ENCODE measurements at places on chromosomes 12 and 14.

DNA sequence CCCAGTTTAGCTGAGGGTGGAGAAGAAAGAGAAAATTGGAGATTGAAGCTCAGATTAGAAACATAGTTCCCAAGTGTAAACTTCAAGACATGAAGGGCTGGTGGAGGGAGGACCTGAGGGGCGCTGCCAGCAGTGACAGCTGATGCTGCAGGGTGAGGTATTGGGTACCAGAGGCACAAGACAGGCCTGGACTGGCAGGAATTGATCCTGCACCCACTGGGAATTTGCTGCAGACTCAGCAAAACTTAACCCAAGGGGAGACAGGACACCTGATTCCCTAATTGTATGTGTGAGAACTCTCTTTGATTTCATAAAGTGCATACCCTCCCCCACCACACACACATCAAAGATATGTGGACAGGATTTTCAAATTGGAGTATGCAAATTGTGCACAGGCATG lies 11.6 kb downstream of the PTPRR start:
- DNase-seq: no peak

DNA sequence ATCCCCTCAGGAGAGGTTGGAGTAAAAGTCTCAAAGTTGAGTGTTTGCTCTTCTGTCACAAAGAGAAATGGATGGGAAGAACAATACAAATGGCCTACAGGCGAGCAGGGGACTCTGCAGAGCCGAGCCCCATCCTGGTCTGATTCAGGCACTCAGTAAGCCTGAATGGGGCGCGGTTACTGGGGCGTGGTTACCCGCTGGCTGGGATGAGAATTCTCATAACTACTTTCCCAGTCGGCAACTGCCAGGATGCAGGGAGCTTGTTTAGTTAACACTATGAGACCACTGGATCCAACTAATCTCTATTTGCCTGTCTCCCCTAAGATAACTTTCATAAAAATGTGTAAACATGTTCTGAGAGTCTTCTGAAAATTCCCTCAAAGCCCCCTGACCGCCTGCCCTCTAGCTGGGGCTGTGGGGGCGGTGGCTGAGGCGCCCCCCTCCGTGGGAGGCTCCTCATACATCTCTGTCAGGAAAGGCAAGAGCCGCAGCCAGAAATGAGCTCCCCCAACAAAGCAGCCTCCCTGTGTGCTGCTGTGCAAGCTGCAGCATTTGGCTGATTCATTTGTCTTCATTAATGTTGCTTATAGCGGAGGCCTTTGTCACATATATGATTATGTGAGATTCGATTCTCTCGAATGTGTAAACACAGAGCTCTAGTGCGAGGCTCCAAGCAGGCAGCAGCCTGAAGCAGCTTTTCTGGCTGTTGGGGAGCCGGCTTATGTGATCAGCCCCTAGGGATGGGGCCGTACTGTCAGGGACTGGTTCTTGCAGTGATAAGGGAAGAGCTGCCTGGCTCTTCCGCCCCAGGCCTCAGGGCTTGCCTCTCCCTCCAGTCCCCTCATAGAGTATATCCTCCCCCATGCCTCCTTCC lies 126.1 kb upstream of the ARHGAP5 start:
- peak; percentile 20 for DNase-seq

- DNase-seq: no peak
Observed at GRCh38 chr12:91406920-91407341, 224.3 kb upstream of the DCN start.

DNA sequence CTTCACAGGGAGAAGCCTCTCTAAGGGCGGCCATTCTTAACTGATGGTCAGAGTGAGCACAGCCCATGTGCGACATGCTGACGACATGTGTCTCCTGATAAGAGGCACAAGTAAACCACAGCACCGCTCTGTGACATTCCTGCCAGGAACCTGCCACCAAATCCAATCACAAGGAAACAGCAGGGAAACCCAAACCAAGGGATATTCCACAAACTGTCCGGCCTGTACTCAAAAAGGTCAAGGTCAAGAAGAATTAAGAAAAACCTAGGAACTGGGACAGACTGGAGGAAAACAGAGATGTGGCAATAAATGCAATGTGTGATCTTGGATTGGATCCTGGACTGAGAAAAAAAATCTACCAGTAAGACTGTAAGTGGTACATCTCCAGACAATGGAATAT lies 91.9 kb downstream of the SYNE3 start:
- DNase-seq: no peak

- no peak for DNase-seq
Observed at GRCh38 chr14:50846226-50846880, 15.4 kb upstream of the NIN start.

GRCh38 chr14:30129807-30130206 lies 202.2 kb upstream of the PRKD1 start:
- DNase-seq: no peak

- DNase-seq: peak; percentile 92
Observed at GRCh38 chr14:74945852-74946658, 9.3 kb downstream of the PGF start.

GRCh38 chr12:41436076-41436475 lies 248.0 kb downstream of the PDZRN4 start:
- no peak for DNase-seq

DNA sequence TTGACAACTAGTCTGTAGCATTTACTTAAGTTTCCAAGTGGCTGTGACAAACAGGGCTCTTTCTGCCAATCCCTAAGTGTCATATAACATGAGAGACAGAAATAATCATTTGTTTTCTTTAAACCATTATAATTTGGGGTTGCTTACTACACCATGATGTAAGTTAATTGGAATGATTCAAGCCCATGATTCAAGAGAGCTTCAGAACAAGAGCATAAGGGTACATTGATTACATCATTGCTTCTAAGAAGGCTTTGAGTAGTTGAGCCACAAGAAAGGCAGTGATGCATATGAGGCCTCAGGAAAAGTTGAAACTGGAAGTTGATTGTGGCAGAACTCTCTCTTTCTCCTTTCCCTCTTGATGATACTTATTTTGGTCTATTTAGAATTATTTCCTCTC lies 444.0 kb downstream of the CCER1 start:
- no peak for DNase-seq

DNA sequence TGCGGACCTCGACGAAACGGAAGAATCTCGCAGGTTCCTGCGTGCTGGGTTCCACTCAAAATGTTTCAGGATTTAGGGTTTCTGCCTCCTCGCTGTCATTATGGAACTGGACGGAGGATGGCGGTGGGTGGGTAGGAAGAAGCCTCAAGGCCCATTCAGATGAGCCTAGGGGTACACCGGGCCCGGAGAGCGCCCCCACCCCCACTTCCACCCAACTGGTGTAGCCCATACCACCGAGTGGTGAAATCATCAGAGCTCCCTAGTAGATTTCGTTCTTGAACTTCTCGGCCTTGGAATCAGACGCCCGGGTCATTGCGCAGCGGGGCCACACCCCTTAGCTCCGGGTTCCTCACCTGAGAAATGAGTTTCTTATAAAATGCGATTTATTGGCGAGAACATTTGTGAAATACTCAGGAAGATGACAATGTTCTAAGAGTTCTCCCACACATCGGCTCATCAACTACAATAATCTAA lies 13.3 kb upstream of the TBX3 start:
- no peak for DNase-seq

- no peak for DNase-seq
Observed at GRCh38 chr12:27151479-27151878, 69.1 kb upstream of the C12orf71 start.

GRCh38 chr12:76518699-76519098 lies 40.9 kb downstream of the OSBPL8 start:
- DNase-seq: no peak

- DNase-seq: no peak
Observed at GRCh38 chr14:82757776-82758175, 1224.1 kb upstream of the SEL1L start.

GRCh38 chr12:65335021-65335714 lies 56.7 kb downstream of the MSRB3 start:
- DNase-seq: no peak

- DNase-seq: no peak
Observed at GRCh38 chr12:49304161-49304560, 9.2 kb downstream of the PRPH start.

DNA sequence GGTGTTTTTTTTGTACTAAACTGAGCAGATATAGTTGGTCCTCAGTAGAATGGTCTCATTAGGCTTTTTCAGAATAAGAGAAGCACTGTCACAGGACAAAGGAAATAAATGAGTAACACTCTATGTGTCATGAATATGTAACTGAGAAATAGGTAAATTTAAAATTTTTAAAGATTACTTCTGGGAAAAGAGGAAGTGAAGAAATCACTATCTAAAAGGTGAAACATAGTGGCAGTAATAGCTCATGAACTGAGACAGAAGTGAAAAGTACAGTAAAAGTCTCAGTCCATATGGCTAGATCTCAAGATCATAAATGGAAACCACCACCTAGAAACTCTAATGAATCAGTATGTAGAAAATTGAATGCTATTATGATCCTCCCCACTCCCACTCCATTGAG lies 89.3 kb upstream of the TTC7B start:
- DNase-seq: no peak

- no peak for DNase-seq
Observed at GRCh38 chr12:68779280-68779679, 28.7 kb upstream of the MDM2 start.

- no peak for DNase-seq
Observed at GRCh38 chr12:25254271-25254880, 3.6 kb upstream of the KRAS start.

GRCh38 chr14:56846970-56847930 lies 37.0 kb upstream of the OTX2 start:
- DNase-seq: no peak

Measured in neural crest cell (in vitro differentiated cells).